ENCODE measurements at places on chromosomes 12 and 14.
A peak's percentile ranks its signal among the peaks of the same experiment; 100 is the strongest.

- DNase-seq = no peak
Measured at GRCh38 chr12:39503439-39503838, 60.5 kb upstream of the KIF21A start.

GRCh38 chr12:131621701-131622421 lies 89.0 kb upstream of the SFSWAP start:
- no peak for DNase-seq

GRCh38 chr14:61761557-61761956 lies 663 bp upstream of the SNAPC1 start:
- no peak for DNase-seq

DNA sequence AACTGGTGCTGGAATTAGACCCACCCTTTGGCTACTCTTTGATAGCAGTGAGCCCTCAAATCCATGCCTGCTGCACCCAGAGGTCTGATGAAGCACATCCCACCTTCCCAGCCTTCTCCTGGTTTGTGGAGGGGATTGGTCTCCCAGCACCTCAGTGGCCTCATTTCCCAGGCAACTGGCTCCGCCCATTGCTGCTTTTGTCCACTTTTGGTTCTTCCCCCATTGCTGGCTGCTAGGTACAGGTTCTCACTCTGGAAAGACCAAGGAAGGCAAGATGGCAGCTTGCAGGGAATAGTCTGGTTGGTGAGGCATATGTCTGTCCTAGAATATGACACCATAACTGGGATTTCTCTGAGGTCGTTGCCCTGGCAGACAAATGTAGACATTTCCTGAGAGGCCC lies 10.2 kb upstream of the KRT5 start:
- DNase-seq = no peak

GRCh38 chr12:34299802-34300193 lies 277.5 kb downstream of the ALG10 start:
- DNase-seq = no peak

DNA sequence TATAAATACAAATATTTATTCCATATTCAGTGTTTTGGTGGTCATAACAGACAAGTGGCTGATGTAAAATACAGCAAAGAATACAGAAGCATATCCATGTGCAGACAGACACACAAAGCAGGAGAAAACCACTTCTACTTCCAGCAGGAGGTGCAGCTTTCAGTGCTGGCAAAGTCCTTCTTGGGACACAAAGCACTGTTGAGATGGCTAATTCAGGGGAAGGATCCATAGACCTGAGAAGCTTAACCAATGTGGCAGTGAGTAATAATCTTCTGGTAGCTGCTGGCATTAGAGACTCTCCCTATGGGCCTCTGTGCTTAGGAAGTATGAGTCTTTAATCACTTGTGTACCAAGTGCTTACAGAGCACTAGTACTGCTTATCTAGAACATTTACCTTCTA lies 26.8 kb downstream of the AMN1 start:
- no peak for DNase-seq

GRCh38 chr12:131672941-131673887 lies 37.7 kb upstream of the SFSWAP start:
- no peak for DNase-seq

DNA sequence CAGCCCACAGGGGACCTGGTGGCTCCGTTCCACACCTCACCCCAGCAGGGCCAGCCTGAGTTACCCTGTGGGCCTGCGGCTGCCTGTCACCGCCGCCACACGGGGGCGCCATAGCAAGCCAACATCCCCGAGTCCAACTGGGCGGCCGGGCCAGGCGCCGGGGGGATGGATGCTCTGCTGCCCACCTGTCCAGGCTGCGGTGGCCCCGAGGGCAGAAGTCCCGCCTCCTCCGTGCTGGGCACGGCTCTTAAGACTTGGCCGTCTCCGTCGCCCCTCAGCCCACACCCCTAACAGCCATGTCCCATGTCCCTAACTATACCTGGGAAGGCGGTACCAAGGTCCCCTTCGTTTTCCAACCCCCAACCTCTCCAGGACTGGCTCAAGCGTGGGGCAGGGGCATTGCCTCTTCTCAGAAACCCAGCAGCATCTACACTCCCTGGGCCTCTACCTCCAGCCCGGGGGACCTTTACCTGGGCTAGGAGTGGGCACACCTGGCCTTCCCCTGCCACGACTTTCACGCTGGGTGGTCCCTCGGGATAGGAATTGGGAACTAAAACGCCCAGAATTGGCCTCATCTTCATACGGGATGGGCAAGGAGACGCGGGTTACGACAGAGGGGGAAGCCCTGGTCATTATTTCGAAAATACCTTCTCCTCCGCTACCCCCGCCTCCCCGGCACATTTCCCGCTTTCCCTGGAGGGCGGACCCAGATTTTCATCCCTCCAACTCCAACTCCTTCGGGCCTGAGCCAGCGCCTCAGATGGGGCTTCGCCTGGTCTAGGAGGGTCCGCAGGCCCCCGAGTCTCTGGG lies 1.1 kb upstream of the CYP46A1 start:
- DNase-seq = peak; percentile 39

DNA sequence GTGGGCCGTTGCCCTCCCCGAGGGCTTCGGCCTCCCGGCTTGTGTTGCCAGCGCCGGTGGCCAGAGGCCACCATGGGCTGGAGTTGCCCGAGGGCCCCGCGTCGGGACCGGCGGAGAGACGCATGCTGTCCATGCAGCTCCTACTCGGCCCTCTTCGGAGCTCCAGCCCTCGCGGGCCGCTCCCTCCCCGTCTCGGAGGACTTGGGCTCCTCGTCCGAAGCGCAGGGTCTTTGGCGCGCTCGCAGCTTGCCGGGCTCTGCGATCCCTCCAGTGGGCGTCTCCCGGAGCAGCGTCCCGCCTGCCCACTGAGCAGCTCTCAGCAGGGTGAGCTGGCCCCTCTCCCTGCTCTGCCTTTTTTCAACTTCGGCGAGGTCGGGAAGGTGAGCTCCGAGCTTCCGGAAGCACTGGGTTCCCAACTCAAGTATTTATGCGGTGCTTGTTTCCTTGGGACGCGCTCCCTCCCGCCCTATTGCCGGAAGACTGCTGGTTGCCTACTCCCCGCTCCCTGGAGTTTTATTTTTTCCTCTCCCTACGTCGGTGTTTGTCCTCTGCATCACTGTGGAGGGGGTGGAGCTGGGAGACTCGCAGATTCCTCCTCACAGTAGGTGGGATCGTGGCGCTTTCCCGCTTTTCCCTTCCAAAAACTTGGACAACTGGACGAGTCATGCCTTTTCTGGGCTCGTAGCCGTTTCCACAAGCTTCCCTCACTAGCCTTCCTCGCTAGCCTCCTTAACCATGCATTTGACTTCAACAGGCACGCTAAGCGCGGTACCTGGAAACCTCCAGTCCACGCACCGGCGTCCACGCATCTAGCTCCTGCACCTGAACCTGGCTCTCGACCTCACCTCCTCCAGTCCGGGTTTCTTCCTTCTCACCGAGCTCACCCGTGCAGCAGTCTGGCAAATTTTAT lies at the start of gene AVPR1A:
AVPR1A (minus strand) TSS at position 489 of the 910 bp plus-strand sequence; CDS start at position 124, 365 bp downstream.
- DNase-seq = peak; percentile 37

- no peak for DNase-seq
Measured at GRCh38 chr14:104973135-104973384, 5.1 kb downstream of the AHNAK2 start.

- DNase-seq = no peak
Measured at GRCh38 chr14:99724196-99724891, 40.2 kb downstream of the CYP46A1 start.

GRCh38 chr12:97404543-97404942 lies 58.1 kb upstream of the RMST start:
- peak; percentile 32 for DNase-seq
